Activated CD8-positive, alpha-beta memory T cell treated with anti-CD3 and anti-CD28 coated beads, Interleukin-2, amount 50 U/mL, for 48 hours (primary cell): ENCODE measurements at places on chromosomes 16 and 17.

DNA sequence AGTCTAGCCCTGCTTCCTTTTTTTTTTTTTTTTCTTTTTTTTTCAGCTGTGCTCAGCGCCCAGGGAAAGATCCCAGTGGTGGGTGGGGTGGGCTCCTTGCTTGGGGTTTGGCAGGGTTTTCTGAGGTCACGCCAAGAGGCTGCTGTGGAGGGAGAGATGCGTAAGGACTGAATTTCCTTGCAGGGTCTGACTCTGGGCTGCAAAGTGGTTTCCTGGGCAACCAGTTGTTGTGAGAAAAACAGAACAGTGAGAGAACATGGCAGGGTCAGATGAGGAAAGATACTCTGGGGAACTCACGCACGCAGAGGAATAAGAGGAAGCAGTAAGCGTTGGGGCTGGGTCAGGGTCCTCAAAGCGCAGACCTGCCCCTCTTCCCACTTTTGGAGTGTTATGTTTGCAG is 119.5 kb downstream of the IRF8 start:
- no peak for DNase-seq

DNA sequence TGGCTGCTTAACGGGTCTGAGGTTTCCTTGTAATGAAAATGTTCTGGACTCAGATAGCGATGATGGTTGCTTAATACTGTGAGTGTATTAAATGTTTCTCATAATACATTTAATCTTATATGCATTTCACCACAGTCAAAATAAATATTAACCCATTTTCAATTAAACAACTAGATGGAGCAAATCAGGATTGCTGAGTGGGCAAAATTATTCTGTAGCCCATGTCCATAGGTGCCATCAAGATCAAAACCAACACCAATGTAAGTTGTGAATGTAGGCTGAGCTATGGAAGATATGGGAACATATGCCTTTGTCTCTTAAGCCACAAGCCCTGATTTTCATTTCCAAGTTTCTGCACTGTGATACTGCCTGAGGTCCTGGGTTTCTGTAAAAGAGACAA is 572.6 kb upstream of the EEF2KMT start:
- DNase-seq: no peak

- peak; percentile 90 for DNase-seq
Measured at GRCh38 chr16:11667824-11668622, at the start of gene SNN. Gene SNN (plus strand): TSS chr16:11668455. CDS start chr16:11676060, 7,605 bp downstream.

DNA sequence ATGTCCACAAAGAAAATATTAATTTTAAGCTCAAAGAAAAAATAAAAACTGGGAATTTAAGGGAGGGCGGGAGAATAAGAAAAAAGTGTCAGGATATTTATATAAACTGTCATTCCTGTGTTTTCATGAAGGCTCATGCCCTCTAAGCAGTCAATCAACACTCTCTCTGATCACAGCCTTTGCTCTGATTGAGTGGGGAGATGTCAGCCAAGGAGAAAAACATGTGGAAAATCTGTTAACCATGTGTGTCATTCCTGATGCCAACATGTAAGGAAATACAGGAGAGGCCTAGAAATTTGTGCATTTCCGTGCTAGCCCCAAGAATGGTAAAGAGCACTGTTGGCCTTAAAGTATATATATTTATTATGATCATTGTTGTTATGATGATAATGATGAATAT is 137.9 kb upstream of the IRX5 start:
- no peak for DNase-seq

GRCh38 chr17:13646969-13647542 is 45.3 kb upstream of the HS3ST3A1 start:
- DNase-seq: no peak
